ENCODE measurements at places on chromosomes 12 and 14.

DNA sequence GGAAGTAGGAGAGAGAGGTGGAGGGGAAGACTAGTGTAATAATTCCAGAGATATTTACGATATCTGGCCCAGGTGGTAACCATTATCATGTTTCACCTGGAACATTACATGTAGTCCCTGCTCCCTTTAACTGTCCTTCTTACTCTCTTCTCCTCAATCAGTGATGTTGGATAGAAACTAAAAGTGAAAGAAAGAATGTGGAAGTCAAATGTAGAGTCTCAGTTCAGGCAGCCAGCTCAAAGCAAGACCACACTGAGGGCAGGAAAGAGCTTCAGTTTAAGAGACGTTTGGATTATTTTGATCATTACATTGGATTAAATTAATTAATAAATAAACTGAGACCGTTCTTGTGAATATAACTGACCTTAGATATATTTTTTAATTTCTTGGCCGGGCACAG is 594.4 kb downstream of the FLRT2 start:
- no peak for DNase-seq

DNA sequence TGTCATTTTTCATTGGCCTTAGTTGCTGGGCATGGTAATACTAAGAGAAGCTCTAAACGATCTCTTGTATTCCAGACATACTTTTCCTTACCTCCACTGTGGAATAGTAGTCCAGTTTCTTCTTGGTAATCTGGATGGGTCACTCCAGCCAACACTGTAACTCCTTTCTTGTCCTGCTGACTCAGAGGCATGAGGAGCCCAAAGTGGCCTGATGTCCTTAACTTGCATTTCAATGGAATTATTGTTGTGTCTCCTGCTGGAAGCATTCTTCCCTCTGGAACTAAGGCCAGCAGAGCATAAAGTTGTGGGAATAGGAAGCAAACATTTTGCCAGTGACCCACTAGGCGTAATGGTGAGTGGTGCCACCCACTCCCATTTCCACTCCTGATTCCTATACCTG is 33.1 kb downstream of the DAAM1 start:
- DNase-seq: no peak

DNA sequence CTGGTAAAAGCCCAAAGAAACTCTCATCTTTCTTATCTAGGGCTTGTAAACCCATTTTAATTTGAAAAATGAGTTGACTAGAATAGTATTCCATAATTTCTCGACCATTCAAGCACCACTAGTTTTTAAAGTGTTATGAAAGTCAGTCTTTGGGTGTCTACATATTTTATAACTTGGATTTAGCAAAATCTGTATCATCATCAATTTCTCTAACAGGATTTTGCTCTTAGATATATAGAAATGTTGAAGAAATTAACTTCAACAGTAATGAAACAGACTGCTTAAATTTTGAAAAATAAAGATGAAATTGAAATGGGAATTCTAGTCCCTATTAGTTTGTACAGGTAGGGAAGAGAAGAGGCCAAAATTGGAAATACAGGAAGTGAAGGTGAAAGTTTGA is 32.8 kb downstream of the MSRB3 start:
- DNase-seq: no peak

- no peak for DNase-seq
Observed at GRCh38 chr14:89443042-89443629, 26.1 kb upstream of the FOXN3 start.

- no peak for DNase-seq
Observed at GRCh38 chr12:25988505-25988904, 30.0 kb downstream of the RASSF8 start.

GRCh38 chr14:94935706-94936300 is 165.9 kb upstream of the GSC start:
- DNase-seq: no peak

- DNase-seq: no peak
Observed at GRCh38 chr14:69992564-69992963, 113.3 kb downstream of the SMOC1 start.

DNA sequence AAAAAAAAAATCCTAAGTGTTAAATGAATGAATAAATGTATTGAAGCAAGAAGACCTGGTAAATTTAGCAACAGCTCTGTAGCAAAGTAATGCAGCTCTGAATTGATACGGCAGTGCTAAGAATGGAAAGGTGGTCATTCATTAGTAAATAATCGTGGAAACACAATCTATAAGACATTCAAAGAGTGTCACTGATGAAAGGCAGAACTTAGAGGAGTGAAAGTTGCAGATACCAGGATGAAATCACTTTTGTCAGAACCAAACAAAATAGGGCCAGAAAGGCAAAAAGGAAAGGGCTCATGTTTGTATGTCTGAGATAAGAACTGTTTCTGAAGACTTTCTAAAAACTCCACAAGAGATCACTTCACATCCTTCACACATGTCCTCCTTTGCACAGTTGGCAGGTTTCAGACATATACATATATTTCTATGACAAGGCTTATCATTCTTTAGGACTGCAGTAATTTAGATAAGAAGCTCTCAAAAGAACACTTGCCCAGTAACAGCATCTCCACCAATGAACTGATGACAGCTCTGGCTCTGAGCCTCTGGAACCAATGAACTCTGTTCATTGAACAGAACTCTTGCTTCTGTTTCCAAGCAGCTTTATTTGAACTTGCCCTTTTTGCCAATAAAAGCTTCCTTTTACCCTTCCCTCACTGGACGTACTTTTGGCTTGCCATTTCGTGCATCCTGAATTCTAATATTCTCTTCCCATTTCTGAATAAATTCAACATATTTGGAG is 4.2 kb upstream of the LRR1 start:
- no peak for DNase-seq

GRCh38 chr14:94542111-94542810 is 19.0 kb upstream of the SERPINA4 start:
- DNase-seq: no peak

DNA sequence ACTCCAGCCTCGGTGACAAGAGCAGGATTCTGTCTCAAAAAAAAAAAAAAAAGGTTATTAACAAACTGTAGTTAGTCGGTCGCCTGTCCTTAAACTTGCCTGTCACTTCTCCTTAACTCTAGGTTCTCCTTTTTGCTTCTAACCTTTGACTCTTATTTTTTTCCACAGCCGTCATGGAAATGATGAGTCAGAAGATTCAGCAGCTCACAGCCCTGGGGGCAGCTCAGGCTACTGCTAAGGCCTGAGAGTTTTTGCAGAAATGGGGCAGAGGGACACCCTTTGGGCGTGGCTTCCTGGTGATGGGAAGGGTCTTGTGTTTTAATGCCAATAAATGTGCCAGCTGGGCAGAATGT is 418 bp upstream of the MYG1 start:
- DNase-seq: peak; percentile 37

GRCh38 chr14:81474685-81475324 is 58.8 kb downstream of the SEL1L start:
- no peak for DNase-seq

DNA sequence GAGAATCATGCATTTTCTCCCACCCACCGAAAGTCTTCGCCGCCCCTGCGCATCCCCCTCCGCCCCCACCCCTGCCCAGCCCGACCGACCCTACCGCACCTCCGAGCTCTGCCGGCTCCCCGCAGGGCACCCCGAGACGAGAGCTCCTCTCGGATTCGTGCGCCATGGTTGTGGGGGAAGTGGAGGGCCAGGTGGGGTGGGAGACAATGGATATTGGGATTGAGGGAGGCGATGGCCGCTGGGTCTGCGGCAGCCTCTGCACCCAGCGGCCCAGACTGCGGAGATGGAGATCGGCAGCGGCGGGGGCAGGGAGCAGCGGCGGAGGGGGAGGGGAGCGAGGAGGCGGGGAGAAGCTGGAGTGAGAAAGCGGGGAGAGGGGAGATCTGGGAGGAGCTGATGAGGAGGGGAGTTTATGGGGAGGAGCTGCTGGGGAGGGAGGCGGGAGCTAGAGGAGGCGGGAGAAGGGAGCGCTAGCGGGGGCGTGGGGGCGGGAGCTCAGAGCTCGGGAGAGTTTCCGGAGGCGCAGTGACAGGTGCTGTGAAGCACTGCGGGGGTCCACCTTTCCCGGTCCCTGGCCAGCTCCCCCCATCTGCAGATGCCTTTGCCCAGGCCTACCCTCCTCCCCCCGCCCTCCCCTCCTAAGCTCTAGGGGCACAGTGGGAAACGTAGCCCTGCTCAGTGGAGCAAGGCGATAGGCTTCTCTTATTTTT is at the start of gene SALL2:
Gene SALL2, minus strand, starts transcription at position 385 of the 710 bp plus-strand sequence. Its CDS starts 219 bp downstream, at position 166.
- DNase-seq: peak; percentile 50

- no peak for DNase-seq
Observed at GRCh38 chr12:132986885-132987225, 688 bp downstream of the ZNF26 start.

- no peak for DNase-seq
Observed at GRCh38 chr12:19316425-19316824, 122.9 kb upstream of the AEBP2 start.

DNA sequence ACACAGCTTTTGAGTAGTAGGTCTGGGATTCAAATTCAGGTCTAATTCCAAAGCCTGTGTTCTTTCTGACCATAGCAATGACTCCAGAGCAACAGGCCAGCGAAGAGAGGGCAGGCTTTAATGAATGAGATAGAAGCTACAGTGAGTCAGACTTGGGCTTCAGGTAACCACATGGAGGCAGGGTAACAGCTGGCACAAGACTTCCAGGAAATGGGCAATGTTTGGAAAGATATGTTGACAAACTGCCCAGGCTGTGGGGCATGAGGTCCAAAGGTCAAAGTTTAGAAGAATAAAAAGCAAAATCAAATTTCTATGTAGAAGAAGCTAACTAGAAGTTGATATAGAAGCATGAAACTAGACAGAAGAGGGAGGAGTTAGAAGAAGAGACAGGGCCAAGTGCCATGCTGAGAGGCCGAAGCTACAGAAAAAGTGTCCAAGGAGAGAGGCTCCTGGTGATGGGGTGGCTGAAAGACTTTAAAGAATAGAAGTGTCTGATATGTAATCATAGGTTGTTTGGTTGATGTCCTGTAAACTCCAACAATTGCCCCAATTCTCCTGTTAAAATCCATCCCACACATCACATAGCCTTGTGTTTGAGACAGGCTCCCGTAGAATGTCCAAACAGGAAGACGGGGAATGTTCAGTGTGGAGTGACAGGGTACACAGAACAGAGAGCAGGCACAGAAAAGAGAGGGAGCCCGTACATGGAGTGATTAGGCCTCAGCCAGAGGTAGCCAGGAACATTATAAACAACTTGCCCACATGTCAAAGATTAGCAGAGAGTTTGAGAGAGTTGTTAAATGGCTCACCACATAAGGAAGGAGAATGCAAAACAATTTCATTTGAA is 384.7 kb downstream of the CCDC91 start:
- DNase-seq: no peak

GRCh38 chr12:84315926-84316325 is 596.7 kb downstream of the SLC6A15 start:
- no peak for DNase-seq

GRCh38 chr14:54208751-54209150 is 188.1 kb upstream of the CDKN3 start:
- no peak for DNase-seq

DNA sequence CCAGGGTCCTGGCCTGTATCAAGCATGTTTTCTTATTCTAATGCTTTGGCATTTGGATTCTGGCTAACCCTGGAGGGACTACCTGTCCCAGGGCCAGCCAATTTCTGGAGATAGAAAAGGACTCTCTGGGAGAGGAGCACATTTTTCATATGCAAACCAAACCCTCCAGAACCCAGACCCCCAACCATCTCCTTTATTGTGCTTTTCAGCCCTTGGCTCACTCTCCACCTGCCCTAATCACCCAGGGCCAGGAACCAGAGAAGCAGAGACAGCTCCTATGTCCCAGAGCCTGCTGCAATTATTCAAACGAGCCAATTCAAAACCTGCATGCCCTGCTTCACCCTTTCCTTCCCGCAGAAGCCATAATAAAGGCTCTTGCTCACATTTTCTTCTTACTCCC is 23.8 kb downstream of the HSPB8 start:
- no peak for DNase-seq

GRCh38 chr12:47778881-47779280 is 5.8 kb downstream of the SLC48A1 start:
- no peak for DNase-seq

- DNase-seq: no peak
Observed at GRCh38 chr14:100048786-100049185, 16.4 kb upstream of the EVL start.

DNA sequence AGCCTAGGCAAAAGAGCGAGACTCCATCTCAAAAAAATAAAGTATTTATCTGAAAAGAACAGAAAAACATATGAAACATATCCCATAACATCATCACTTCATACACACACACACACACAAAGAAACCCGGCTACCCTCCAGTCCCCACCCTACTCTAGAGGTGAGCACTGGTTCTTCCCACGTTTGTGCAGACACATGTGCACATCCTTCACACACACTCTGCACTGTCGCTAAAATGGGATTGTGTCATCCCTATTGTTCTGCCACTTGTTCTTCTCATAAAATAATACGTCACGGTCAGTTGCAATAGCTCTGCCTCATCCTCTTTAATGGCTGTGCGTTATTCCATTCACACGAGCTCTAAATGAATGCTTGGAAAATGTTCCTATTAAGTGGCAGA is 85.9 kb upstream of the ANO2 start:
- no peak for DNase-seq

DNA sequence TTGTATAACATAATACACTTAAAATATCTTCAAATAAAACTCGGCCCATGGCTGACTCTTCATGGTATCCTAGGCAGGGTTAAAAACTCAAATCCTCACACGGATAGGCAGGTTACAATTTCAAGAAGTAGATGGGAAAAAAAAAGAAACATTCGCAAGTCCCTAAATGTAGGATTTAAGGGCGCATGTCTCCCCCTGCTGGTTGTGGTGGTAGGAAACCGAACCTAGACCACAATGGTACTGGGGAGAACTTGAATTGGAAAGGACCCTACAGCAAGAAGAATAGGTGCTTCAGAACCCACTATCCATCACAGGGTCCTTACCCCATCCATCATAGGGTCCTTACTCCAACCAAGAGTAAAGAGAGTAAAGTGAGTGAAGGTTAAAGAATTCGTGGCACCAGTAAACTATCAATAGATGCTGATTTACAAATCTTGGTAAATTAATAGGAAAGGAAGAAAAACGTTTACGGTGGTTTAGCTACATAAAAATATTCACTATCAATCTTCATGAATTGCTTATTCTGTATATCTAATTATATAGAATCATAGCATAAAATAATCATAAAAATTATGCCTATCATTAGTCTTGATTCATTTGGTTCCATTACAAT is 3.3 kb upstream of the CIPC start:
- peak; percentile 73 for DNase-seq

GRCh38 chr12:13156277-13156676 is 40.2 kb upstream of the EMP1 start:
- no peak for DNase-seq

Data from CD4-positive, alpha-beta T cell treated with Interferon gamma for 1 hour (primary cell).